GM19239 (cell line): ENCODE measurements at places on chromosomes 1 and 21.

- DNase-seq: no peak
Observed at GRCh38 chr1:227898502-227899140, 49.1 kb downstream of the WNT9A start.

GRCh38 chr1:113321771-113322387 is 68.4 kb upstream of the MAGI3 start:
- DNase-seq: no peak

- no peak for DNase-seq
Observed at GRCh38 chr1:245972476-245972875, 534.6 kb downstream of the SMYD3 start.

DNA sequence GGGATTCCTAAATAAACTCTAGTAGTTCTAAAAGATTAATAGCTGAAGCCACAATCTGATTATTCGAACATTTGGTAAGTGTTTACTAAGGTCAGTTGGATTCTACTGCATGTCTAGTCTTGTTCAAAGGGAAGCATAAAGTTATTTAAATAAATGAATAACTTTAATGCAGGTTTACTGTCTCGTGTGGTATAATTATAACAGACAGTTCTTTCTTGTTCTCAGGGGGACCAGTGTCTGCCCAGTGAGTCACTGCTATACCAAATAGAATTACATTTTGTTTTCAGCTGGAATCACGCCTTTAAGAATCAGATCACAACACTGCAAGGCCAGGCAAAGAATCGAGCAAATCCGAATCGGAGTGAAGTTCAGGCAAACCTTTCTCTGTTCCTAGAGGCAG is 45.1 kb downstream of the SMG7 start:
- no peak for DNase-seq

DNA sequence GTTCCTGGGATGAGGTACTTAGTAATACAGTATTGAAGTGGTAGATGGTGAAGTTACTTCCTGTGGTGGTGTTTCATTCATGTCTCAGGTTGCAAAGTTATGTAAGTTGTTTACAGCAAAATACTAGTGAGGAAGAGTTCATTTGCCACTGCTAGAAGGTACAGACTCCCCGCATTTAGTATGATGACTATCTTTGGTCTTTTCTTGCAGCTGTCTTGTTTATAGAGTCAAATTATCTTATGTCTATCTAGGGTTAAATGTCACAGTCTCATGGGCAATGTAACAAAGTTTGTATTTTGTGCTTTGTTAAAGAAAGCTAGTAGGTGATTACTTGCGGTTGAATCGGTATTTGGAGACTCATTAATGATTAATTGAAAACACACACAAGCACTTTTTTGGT is 50.2 kb downstream of the LRRC8D start:
- no peak for DNase-seq

- no peak for DNase-seq
Observed at GRCh38 chr21:45894906-45895777, 86.4 kb upstream of the COL6A1 start.

DNA sequence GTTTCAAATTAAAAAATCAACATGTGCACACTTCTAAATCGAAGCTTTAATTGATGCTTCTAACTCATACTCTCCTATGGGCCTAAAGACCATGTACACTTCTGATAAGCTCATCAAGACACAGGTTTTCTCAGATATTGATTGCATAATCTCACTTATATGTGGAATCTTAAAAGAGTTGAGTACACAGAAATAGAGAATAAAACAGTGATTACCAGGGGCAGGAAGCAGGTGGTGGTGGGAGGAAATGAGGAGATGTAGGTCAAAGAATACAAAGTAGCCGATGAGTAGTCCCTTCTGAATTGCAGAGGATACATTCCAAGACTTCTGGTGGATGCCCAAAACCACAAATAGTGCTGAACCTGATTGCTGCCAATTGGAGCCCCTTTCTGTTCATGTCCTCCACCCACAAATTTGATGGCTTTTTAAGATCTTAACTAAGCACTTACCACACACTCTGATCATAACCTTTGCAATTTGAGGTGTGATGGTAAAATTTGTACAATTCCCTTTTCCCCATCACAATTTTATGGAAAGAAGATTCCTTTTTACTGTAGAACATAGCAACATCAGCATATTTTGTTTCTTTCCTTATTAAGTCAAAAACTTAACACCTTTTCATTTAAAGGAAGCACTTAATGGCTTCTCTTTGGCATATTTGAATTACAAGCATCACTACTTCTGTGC is 3.3 kb upstream of the CD1B start:
- no peak for DNase-seq

GRCh38 chr1:225691377-225691776 is 38.5 kb upstream of the ENAH start:
- DNase-seq: no peak

GRCh38 chr1:192592517-192592916 is 16.9 kb downstream of the RGS1 start:
- DNase-seq: no peak

GRCh38 chr1:59927213-59927612 is 640 bp upstream of the CYP2J2 start:
- no peak for DNase-seq

- DNase-seq: no peak
Observed at GRCh38 chr1:246218686-246219085, 288.4 kb downstream of the SMYD3 start.

GRCh38 chr1:22502202-22502601 is 50.6 kb downstream of the ZBTB40 start:
- no peak for DNase-seq

DNA sequence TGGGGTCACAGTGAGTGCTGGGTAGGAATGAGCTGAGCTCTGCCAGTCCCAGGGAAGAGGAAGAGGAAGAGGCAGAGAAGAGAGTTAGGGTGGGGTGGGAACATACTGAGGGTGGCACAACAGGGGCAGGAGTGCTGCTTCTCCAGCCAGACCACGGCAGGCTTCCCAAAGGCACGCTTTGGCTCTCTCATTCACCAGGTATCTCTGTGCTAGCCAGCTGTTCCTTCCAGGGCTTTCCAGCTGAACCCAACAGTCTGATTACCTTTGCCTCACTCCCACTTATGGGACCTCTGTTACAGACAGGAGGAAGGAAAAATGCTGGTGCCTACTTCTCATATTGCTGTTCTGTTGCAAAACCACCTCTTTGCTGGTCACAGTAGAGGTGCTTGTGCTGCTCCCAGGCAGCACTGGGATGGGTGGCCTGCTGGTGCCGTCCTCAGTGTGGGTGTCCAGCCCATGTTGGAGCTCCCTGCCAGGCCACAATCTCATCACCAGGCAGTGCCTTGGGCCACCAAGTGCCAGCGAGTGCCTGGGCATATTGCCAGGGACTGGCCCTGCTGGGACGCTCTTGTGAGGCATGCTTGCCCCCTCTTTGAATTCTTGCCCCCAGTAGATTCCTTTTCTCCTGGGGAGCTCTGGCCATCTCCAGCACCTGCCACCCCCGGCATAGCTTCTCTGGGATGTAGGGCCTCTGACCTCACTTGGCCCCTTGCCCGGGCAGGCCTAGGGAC is 2.1 kb downstream of the ADORA1 start:
- no peak for DNase-seq

GRCh38 chr1:89310976-89311375 is 38.3 kb upstream of the GBP5 start:
- no peak for DNase-seq

DNA sequence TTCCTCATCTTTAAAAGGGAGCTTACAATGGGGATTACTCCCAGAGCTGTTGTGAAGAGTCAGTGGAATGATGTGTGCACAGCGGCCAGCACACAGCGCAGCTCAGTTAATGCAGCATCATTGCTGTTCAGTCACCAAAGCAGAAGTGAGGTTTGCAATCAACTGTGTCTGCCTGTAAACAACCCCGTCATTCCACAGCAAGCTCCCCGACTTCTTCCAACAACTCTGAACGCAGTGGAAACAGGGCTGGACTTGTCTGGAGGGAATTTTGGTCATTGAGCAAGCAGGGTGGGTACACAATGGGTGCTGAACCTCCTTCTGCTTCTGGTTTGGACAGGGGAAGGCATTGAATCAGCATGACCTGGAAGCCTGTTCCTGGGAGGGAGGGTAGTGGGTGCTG is 347.4 kb downstream of the PTPRU start:
- DNase-seq: no peak

DNA sequence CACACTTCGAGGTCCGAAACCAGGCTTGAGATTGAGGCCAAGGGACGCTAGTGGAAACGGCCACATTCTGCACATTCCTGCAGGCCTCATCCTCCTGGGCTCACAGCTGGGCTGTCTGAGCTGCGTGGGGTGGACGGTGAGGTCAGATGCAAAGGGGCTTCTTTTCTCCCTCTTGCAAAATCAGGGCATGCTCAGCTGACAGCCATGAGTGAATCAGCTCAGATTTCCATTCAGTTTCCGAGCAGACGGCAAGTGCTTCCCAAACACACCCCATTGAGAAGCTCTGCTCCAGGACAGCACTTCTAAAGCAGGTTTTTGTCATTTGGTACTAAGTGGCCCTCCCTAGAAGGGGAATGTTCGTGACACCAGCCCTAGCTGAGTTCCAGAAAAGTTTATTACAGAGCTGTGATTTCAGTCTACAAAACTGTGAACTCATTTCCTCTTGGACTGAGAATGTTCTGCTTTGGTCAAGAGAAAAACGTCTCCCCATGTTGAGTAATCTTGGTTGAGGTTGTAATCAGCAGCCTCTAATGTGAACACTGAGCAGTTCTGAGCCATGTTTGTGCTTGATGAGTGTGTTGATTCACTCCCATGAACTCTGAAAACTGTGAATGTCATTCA is 10.0 kb downstream of the PDPN start:
- DNase-seq: no peak

GRCh38 chr1:201119206-201120197 is 7.3 kb upstream of the CACNA1S start:
- peak; percentile 57 for DNase-seq

GRCh38 chr1:29305943-29306342 is 69.6 kb downstream of the PTPRU start:
- no peak for DNase-seq

- no peak for DNase-seq
Observed at GRCh38 chr1:64917328-64917861, 49.0 kb downstream of the JAK1 start.

DNA sequence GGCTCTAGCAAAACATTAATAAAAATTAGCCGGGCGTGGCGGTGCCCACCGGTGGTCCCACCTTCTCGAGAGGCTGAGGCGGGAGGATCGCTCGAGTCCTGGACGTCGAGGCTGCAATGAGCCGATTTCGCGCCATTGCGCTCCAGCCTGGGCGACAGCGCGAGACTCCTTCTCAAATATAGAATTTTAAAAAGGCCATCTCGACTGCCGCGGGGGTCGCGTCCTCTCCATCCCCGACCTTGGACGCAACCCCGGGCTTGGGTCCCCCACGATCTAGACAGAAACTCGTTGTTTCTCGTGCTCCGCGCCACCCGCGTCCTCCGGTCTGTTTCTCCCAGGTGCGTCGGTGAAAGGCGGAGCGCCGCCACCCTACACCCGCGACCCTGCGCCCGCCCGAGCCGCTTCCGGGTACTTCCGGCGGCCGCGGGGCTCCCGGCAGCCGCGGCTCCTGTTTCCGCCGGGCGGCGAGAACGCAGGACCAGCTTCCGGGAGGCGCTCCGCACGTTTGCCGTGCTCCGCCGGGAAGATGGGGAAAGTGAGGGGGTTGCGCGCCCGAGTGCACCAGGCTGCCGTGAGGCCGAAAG is at the start of gene SLX9:
Gene SLX9 (plus strand): TSS at position 498 of the 584 bp plus-strand sequence. CDS start 29 bp downstream, at position 527.
- peak; percentile 96 for DNase-seq

DNA sequence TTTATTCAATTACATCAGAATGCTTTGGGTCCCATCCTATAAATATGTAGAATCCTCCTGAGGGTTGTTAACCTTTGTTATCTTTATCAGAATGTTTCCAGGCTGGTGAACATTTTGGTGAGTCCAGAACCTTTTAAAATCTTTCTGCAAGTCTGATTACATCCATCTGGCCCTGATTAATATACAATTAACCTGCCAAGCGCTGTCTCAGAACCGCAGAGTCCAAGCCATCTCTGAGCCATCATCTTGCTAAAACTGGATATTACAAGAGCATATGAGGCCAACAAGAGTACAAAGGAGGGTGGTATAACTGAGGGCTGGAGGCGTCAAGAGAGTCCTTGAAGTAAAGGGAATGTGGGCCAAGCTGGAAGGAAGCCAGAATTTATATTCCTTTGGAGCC is 88.6 kb upstream of the ZC3H11B start:
- no peak for DNase-seq

GRCh38 chr1:40711465-40712404 is 20.2 kb downstream of the NFYC start:
- DNase-seq: no peak

DNA sequence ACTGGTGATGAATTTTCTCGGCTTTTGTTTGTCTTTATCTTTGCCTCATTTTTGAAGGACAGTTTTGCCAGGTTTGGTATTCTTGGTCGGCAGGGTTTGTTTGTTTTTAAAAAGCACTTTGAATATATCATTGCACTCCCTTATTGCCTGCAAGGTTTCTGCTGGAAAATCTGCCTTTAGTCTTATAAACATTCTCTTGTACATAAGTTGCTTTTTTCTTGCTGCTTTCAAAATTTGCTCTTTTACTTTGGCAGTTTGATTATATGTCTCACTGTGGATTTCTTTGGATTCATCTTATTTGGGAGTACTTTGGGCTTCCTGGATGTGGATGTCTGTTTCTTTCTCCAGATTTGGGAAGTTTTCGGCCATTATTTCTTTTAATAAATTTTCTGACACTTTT is 58.1 kb upstream of the C1orf146 start:
- DNase-seq: no peak

DNA sequence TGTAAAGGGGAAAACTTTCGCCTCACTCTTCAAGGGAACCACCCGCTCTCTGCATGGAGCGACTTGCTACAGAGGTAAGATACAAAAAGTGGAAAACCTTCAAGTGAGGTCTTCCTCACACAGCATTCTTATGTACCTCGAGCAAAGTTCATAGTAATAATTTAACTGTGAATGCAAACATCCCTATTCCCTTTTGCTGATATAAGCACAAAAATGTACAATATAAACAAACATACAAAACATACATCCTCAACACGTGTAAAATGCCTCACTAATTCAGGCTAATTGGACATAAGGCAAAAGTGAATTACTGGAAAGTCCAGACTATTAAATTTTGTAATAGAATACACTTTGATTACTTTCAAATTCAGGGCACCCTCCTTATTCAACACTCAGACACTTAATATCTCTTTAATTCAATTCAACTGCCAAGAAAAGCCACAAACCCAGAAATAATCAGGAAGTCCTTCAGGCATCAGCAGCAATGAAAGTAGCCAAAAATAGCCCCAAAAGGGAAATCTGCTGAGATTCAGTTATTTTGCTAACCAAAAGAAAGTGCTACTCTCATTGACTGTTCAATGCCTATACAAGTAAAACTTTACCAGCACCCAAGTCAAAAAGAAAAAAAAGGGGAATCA is 15.2 kb upstream of the LMX1A start:
- no peak for DNase-seq

- no peak for DNase-seq
Observed at GRCh38 chr21:15028186-15028585, 36.6 kb downstream of the NRIP1 start.

- no peak for DNase-seq
Observed at GRCh38 chr1:31755197-31755611, 8.9 kb downstream of the ADGRB2 start.
